IPS DF 19.7 (cell line): ENCODE measurements at places on chromosomes 12 and 14.

DNA sequence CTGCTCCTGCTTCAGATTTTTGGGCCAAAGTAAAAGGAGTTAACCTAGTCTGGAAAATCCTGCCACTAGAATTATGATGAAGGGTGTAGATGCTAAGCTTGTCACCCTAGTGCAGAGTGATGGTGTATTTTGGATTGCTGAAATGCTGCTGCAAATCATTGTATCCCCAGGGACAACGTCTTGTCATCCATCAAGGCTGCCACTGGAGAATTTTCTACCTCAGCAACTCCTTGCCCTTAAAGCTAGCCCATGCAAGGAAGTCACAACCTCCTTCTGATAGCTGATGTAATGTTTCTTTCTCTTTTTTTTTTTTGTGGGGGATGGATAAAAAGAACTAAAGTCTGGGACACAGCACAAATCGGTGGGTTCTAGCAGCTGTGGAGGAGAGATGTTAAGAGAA is 139.4 kb upstream of the FRMD6 start:
- no peak for DNase-seq

GRCh38 chr12:91695964-91696363 is 449.7 kb downstream of the BTG1 start:
- no peak for DNase-seq

DNA sequence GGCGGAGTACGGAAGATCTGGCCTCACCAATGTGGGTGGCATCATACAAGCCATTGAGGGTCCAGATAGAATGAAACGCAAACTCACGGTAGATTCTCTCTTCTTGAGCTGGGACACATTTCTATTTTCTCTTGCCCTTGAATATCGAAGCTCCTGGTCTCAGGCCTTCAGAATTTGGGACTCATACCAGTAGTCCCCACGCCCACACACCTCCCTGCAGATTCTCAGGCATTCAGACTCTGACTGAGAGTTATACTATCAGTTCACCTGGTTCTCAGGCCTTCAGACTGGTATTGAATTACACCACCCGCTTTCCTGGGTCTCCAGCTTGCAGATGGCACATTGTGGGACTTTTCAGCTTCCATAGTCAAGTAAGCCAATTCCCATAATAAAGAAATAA is 37.8 kb downstream of the EIF2S3B start:
- DNase-seq: no peak

GRCh38 chr12:46487567-46488131 is 115.1 kb upstream of the SLC38A2 start:
- no peak for DNase-seq

DNA sequence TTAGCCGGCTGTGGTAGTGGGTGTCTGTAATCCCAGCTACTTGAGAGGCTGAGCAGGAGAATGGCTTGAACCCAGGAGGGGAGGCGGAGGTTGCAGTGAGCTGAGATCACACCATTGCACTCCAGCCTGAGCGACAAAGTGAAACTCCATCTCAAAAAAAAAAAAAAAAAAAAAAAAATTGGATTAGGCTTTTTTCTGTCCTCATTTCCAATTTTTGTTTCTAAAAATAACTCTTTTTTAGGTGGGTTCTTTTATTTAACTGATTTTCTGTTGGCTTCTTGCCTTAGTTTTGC is 863.7 kb downstream of the LRFN5 start:
- no peak for DNase-seq

GRCh38 chr12:32507942-32508320 is 108.6 kb downstream of the FGD4 start:
- no peak for DNase-seq

DNA sequence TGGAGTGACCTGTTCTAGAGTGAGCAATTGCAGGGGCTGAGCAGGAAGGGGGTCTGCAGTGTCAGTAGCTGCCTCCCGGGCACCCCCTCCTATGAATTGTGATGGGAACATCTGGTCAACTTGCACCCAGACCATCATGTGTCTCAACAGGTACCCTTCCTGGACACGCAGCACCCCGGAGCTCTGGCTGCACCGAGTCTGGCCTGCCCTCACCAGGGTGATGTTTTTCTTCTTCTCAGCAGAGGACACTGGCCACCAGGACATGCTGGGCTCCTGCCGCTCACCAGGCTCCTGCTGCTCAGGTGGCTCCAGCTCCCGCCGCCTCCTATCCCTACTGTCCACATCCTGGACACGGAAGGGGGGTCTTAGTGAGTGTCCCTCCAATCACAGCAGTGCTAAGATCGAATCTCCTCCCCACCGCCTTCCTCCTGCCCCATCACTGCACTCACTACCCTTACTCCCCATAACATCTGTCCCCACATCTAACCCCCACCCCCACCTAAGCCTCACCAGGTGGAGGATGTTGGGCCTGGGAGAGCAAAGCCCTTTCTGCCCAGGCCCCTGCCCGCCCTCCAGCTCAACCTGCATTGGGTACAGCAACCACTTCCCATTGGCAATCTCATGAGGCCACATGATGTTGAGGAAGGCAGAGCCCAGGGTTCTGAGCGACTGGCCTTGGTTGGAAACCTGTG is 14.9 kb downstream of the ITGA7 start:
- DNase-seq: no peak

DNA sequence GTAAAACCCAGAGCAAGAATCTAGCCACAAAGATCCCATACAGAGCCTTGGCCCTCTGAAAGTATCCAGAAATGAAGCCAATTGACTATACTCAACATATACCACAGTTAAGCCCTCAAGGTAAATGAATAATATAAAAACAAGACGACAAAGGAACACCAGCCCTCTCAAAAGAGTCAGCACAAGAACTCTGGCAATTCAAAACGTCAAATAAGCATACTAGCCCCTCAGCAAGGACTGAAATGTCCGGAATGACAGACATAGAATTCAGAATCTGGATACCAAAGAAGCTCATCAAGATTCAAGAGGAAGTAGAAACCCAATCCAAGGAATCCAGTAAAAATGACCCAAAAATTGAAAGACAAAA is 49.9 kb downstream of the GTF2A1 start:
- no peak for DNase-seq

GRCh38 chr12:113418213-113418879 is 3.8 kb upstream of the SDSL start:
- no peak for DNase-seq

DNA sequence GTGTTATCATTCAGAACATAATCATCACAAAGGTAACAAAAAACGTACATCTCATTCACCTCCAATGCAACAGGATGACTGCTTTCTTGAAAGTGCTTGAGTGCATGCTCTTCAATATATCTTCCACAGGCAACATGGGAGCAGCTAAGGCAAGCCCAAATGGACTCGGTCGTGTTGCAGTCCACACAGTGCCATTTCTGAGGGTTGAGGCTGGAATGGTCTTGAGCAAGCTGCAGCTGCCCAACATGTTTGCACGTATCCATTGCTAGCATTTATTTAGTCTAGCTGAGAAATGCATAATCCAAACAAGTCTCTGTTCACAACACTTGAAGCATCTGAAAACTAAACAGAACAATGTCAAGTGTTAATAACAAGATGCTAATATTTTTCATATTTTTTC is 17.3 kb downstream of the USP44 start:
- no peak for DNase-seq

DNA sequence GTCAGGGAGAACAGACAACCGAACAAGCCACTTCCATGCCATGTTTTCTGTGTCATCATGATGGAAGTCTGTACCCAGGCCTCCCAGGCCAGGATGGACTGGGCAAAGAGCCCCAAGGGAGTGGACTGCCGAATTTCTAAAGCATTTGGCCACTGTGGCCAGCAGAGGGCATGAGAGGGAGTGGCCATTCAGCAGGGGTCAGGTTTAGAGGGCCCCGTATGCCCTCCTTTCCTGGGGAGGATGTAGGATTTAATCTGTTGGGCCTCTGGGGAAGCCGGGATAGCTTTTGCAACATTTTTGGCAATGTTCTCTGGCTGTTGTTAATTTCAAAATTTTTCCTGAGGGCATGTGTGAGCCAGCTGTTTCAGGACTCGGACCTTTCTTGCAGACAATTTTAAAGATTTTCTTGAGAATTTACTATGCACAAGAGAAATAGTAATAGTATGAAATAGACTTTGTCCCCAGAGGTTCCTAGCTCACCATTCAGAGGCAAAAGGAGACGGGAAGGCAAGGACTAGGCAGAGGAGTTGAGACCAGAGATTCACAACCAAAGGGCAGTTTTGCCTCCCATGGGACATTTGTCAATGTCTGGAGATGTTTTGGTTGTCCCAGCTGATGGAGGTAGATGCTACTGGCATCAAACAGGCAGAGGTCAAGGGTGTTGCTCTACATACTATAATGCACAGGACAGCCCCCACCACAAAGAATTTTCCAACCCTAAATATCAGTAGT is 18.0 kb downstream of the ACACB start:
- no peak for DNase-seq

- no peak for DNase-seq
These were observed 5.8 kb downstream of the MARK3 start for GRCh38 chr14:103391048-103391447.

GRCh38 chr12:128810182-128811127 is 13.3 kb downstream of the SLC15A4 start:
- no peak for DNase-seq

DNA sequence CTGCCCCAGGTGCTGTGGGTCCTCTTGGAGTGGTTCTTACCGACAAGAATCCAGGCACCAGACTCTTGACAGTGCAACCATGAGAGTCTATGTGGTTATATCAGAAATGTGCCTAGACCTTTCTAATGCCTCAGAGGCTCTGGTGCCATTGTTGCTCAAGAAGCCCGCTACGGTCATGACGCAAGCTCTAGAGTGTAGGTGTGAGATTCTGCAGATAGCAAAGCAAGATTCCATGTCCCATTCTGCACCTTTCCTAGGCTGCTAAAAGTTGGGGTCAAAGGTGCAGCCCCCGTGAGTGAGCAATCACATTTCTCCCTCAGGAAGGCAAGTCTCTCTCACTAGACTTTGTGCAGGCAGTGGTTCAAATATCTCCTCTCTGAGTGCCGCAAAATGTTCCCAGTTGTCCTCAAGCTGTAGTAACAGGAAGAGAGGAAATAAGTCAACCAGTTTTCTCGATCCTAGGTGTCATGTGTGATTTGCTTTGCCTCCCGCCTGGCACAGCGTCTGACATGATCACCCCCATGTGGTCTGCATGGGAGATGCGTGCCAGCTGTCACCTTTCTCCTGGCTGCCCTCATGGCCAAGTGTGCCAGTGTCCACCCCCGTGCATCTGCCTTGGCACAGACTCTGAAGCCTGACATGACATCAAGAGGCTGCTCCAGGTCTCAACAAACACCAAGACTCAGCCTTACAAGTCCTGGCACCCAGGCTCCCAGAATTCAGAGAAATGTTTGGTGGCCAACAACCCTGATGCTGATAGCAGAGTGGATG is 122.5 kb upstream of the COCH start:
- DNase-seq: no peak

GRCh38 chr14:24300326-24300980 is 803 bp downstream of the NOP9 start:
- DNase-seq: no peak

GRCh38 chr14:65658202-65658601 is 245.7 kb downstream of the FUT8 start:
- no peak for DNase-seq

DNA sequence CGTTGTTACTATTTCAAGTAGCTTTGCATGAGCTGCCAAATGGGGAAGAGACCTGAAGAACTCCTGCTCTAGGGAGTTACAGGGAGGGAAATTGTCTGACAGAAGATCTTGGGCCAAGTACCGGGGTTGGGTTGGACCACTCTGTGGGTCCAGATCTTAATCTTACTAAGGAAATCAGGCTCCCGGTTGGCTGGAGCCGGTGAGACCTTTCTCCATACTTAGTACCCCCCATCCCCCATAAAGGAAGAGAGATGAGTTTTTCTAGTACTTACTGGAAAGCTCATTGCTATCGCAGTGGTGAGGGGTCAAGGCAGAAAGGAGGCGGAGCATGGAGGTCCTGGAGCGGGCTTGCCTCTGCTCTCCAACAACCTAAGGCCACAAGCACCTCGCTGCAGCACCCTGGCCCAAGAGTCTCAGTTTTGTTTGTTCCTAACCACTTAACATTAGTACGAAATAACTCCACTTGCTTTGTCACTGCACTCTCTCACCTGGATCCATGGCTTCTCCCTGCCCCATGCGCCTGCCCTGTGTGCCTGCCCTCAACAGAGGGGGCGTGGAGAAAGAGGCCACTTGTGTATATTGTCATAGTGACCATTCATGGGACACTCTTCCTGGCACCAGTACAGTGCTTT is 6.8 kb upstream of the UNC119B start:
- DNase-seq: no peak

GRCh38 chr12:107356266-107356936 is 263.1 kb upstream of the CRY1 start:
- no peak for DNase-seq

DNA sequence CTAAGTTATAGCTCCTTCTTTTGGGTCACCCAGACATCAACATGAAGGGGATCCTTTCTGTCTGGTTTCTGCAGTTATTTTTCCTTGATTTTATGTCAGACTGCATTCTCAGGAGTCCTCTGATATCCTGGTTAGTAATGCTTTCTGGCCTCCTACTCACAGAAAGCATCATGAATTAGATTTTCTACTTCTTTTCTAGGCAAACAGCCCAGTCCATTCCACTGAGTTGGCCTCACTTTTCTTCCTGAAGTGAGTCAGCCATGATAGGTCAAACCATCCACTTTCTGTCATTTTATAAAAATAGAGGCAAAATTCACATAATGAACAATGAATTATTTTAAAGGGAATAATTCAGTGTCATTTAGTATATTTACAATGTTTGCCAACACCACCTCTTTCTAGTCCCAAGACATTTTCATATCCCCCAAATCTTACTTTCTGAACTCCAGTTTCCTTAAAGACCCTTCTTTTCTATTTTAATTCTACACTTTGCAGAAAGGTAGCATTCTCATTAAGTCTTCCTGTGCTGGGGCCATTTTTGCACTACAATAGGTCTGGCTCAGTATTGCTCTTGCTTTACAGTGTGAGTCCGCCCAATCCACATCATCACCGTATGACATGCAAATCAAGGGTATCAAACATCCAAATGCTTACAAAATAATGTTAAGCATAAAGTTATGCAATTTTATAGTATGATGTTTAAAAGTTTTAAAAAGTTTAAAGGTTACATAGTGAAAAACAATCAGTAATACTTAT is 95.1 kb downstream of the UNC79 start:
- no peak for DNase-seq

DNA sequence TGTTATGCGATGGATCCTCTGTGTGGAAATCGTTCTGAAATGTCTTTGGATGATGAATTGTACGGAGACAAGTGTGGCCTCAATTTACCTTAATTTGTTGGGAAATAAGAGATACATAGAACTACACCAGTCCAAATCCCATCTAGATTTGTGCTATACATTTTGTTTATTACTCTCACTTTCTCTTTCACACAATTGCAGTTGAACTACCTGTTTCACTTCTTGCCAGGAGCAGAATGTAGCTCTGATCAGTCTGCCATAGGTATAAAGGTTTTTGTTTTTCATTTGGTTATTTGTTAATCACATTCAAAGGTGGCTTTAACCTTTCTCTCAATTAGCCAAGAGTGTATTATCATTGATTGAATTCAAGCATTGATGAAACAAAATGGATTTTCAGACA is 268.2 kb downstream of the SNAPC1 start:
- no peak for DNase-seq

GRCh38 chr14:66709291-66709690 is 201.3 kb downstream of the GPHN start:
- DNase-seq: no peak
